ENCODE measurements at places on chromosomes 2 and 18. TPM values are rescaled to one million over a fixed set of nuclear protein-coding genes. Genes with fewer than 3 reads are reported as not detected.
A peak's percentile ranks its signal among the peaks of the same experiment; 100 is the strongest.

DNA sequence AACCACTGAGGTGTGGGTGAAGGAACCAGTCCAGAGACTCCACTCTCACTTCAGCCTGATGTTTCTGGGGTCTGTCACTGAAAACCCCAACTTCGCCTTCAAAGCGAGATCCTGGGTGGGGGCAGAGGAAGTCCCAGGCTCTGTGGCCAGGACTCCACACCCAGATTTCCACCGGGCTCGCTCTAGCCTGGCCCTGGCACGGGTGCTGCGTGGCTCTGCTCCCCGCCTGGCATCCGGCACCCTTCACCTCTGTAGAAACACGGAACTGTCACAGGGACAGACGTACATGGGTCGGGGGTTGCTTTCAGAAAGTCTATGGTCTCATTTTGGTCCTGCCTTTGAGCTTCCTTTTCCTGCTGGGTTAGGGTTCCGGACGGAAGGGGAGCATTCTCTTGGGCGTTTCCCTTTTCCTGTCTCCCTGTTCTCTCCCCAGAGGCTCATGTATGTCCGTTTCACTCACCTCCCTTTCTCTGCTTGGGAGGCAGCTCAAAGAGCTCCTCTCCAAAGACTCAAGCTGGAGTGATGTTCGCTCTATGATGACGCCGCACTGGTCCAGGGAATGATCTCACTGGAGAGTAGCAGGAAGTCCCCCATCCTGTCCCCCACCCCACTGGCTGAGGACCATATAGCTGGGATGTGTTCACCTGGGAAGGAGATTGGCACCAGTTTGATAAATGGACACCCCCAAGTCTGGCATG is 41.5 kb downstream of the ODC1 start:
- no peak overlapping the region for H3K27ac ChIP-seq
- no peaks in the 10 kb centered on the region for H3K36me3 ChIP-seq
- no peak for DNase-seq
- H3K4me1 ChIP-seq, result peaks cover 28% of the 10 kb centered on the region
- H3K27me3 ChIP-seq, result no peaks in the 10 kb centered on the region

PLGLB2 gene
- 2.7 TPM for total RNA-seq

DNA sequence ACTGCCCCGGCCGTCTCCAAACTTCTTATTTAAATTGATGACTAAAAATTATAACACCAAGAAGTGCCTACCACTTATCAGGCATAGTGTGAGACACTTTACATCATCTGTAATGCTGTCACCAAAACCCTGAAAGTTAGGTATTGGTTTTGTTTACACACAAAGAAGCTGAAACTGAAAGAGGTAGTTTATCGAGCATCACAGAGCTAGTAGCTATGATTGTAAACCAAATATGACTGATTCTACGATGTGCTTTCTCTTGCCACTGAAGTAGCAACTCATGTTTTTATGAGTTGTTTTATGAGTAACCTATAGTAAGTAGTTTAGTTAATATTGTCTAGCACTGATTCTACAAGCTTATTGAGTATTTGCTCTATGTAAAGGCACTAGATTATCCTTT is 31.5 kb downstream of the DYNC1I2 start:
- peak overlapping the region; percentile 74 for H3K27ac ChIP-seq
- H3K36me3 ChIP-seq, result peaks cover 11% of the 10 kb centered on the region
- peak overlapping the region; percentile 32 for H3K4me3 ChIP-seq
- no peak for DNase-seq

GRCh38 chr2:201118121-201118960 is 2.4 kb downstream of the CFLAR start:
- DNase-seq, result peak; percentile 95
- H3K4me3 ChIP-seq, result peak overlapping the region; percentile 95
- peak overlapping the region; percentile 90 for H3K27ac ChIP-seq

- H3K36me3 ChIP-seq, result no peaks in the 10 kb centered on the region
- H3K4me1 ChIP-seq, result no peaks in the 10 kb centered on the region
- DNase-seq, result no peak
- no peak overlapping the region for H3K27ac ChIP-seq
These were observed 621.7 kb upstream of the ACVR2A start for GRCh38 chr2:147223119-147223518.
